ENCODE measurements at places on chromosomes 3 and 15.

GRCh38 chr3:127707851-127708411, 35.2 kb downstream of the ABTB1 start:
- no peak for DNase-seq

DNA sequence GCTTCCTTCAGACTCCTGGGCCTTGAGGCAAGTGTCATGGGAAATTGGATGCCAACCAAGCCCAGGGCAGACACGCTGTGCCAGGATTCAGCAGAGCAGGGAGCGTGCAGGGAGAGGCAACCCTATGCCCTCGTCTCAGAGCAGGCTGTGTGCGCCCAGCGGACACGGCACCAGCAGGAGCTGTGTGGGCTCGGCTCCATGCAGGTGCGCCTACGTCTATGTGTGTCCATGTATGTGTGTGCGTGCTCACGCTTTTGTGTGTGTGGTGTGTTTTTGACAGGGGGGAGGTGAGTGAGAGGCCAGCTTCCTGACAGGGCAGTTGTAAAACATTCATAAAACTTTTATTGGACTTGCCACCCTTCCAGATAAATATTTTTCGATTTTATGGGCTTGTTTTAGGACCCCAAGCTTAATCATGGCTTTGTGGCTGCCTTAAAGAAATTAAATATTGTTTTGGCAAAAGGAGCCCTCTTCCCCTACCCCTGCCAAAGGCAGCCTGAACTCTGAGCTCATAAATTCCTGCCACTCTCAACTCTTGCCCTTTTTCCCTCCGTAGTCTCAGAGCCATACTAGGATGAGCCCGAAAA, 84.4 kb downstream of the DNAJB8 start:
- DNase-seq: no peak

DNA sequence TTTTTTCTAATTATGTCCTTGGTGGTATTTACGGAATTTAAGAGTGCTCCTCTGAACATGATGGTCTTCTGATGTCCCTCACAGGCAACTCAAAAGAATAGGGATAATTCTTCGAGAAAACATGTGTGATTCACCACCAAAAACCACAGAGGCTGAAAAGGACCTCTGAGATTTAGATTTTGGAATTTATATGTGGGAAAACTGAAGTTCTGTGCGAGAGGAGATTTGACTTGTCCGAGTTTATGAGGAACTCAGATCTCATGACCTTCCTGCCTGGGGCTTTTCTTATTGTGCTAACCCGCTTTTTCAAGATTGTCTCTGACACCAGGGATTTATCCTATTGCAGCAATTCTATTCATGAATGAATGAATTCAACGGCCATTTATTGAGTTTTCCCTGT, 142.4 kb downstream of the FAM43A start:
- DNase-seq: no peak

- DNase-seq: no peak
Observed at GRCh38 chr3:177611752-177612334, 414.6 kb upstream of the TBL1XR1 start.

DNA sequence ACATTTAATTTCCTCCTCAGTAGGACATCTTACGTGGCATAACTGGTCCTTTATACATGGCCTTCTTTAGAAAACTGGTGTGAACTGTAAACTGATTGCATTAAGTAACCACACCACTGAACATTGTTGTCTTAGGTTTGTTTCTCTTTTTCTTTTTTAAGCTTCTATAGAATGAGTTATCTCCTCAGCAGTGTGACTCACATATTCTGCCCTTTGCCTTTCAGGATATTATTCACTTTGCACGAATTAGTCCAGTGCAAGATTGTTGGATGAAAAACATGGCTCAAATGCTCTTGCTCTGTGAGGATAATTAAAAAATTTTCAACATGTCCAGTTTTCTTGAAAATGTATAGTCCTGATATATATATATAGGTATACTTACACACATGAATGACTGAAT, 147.6 kb downstream of the KBTBD8 start:
- no peak for DNase-seq

Measured in hematopoietic multipotent progenitor cell treated with erythropoietin and hydrocortisone succinate and interleukin-3 and kit ligand, for 6 days (in vitro differentiated cells).